Smooth muscle cell of the umbilical artery (primary cell): ENCODE measurements at places on chromosomes 2 and 18. TPM values are rescaled to one million over a fixed set of nuclear protein-coding genes. Genes with fewer than 3 reads are reported as not detected.

The VIL1 gene
- total RNA-seq: under 0.01 TPM in 1 of 2 replicates, not detected in the other

The BMP10 gene
- total RNA-seq: not detected in 2 replicates

The TMEM200C gene
- under 0.01 TPM in 1 of 2 replicates, not detected in the other for total RNA-seq

The UGT1A10 gene
- not detected in 2 replicates for total RNA-seq

The CDH20 gene
- total RNA-seq: 0.05 TPM in 1 of 2 replicates, not detected in the other

The CAVIN2 gene
- 1.8 and 6.2 TPM in 2 replicates for total RNA-seq

The CHRNA1 gene
- total RNA-seq: 0.23 and 1.5 TPM in 2 replicates

The ALPP gene
- not detected in 2 replicates for total RNA-seq

The TFPI gene
- total RNA-seq: 108 and 310 TPM in 2 replicates

The KANSL1L gene
- 17.3 and 27.6 TPM in 2 replicates for total RNA-seq

The ANKRD29 gene
- 0.59 and 0.88 TPM in 2 replicates for total RNA-seq

The SPATA3 gene
- not detected in 2 replicates for total RNA-seq

The MRPL19 gene
- 43.9 and 71.0 TPM in 2 replicates for total RNA-seq

The ATP6V1B1 gene
- 0.89 and 1.8 TPM in 2 replicates for total RNA-seq

The SNORC gene
- total RNA-seq: 0.89 and 1.2 TPM in 2 replicates

The ANXA4 gene
- 19.0 and 30.7 TPM in 2 replicates for total RNA-seq

The FLACC1 gene
- 0.89 and 1.7 TPM in 2 replicates for total RNA-seq

The ALK gene
- not detected in 2 replicates for total RNA-seq
